ENCODE measurements at places on chromosomes 12 and 14.
A peak's percentile ranks its signal among the peaks of the same experiment; 100 is the strongest.

GRCh38 chr12:1908758-1909157, 9.7 kb downstream of the CACNA2D4 start:
- no peak for DNase-seq

- DNase-seq = no peak
These were observed 40.7 kb downstream of the GALNT9 start for GRCh38 chr12:132288516-132289215.

DNA sequence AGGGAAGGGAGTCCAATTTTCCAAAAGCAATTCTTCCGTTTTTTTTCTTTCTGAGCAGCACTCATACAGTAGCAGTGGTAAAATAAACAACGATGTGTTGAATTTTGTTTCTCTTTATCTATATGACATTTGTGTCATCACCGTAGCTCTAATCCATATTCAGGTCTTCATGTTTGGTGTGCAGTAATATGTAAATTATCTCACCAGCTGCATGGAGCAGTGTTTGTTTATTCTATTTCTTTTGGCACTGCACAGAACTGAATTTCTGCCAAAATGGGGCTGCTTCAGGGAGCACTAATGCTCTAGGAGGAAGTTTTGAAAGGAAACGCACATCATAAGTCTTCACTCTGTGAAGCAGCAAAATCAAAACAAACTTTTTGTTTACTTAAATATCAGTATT, 130.0 kb upstream of the NPAS3 start:
- no peak for DNase-seq

DNA sequence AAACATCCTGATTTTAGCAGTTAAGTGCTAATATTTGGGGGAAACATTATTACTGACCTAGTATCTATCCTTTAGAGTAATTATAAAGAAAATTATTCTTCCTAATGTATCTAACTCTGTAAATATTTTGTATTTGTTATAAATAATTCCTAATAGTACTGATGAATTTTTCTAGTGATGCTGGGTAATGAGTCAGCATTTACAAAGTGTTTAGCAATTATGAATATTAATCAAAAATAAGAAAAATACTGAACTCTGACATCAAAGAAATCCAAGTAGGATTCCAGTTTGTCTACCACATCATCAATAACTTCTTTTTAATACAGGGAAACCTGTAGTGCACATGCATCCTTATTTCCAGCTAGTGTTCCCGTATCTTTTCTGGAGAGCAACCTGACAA, 9.0 kb downstream of the NAP1L1 start:
- no peak for DNase-seq

DNA sequence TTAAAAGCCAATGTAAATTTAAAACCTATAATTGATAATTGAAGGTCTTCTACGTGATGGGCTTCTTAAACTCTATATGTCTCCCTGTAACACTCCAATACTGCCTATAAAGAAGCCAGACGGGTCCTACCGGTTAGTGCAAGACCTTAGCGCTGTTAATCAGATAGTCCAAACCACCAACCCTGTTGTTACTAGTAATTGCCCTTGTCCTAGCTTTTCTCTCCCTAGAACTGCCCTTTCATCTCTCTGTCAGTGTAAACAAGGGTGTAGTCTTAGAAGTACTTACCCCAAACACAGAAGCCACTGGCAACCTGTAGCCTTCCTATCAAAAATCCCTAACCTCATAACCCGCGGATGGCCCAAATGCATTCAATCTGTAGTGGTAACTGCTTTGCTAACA, 243.0 kb upstream of the DIO3 start:
- peak; percentile 3 for DNase-seq

DNA sequence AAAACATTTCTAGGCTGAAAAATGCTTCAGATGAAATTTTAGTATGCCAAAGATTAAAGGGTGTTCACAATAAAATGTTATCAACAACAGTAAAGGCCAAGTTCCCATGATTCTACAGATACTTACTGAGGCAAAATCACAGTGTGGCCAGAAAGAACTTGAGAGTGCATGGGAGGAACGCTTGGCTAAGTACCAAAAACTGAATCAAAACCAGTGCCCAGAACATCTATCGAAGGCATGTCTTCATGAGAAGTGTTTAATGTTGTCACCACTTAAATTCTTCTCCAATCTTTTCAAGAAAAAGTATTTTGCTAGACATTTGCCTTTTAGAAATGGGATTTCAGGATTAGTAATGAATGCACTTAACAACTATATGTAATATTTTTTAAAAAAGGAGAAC, 41.5 kb downstream of the KIF21A start:
- no peak for DNase-seq

DNA sequence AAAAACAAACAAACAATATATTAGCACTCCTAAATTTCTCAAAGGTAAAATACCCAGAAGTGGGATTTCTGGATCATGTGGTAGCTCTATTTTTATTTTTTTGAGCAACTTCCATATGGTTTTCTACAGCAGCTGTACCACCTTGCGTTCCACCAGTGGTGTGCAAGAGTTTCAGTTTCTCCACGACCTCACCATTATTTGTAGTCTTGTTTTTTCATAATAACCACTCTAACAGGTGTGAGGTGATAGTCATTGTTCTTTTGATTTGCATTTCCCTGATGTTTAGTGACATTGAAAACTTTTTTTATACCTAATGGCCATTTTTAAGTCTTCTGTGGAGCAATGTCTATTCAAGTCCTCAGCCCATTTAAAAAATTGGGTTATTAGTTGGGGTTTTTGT, 127.3 kb upstream of the SLC38A2 start:
- no peak for DNase-seq

DNA sequence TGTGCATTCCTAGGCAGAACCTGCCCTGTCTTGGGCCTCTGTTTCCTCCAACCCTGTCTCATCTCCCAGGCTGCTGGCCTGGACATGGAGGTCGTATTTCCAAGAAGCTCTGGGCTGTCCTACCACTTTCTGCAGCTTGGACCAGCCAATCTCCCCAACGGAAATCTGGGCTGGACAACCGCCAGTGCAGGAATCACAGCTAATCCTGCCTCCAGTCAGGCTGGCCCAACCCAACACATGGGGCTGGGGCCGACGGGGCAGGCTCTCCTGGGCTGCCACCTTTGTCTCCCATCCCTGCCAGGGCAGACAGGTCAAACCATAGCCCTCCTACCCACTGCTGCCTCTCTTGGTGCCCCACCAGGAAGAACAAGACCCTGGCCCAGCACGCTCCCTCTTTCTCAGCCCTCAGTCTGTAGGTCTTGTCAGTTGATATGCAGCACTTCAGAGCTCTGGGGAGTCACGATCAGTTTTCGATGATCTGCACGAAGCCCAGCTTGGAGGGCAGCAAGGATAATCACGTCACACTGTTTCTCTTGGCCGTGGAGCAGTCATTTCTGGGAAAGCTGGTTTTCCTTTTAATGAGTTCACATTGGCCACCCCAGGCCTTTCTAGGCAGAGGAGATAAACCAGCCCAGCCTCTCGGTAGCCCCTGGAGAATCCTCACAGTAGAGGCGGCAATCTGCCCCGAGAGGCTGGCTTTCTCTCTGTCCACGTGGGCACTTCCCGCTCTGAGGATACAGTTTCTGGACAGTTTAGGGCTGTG, 195.2 kb upstream of the PRMT8 start:
- no peak for DNase-seq

DNA sequence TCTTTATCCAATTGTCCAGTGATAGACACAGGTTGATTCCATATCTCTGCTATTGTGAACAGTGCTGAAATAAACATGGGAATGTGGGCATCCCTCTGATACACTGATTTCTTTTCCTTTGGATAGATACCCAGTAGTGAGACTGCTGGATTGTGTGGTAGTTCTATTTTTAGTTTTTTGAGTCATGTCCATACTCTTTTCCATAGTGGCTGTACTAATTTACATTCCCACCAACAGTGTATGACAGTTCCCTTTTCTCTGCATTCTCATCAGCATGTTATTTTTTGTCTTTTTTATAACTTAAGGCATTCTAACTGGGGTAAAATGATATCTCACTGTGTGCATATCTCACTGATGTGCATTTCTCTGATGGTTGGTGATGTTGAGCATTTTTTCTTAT, 24.8 kb upstream of the VASH1 start:
- no peak for DNase-seq

- no peak for DNase-seq
These were observed 13.2 kb downstream of the XRCC3 start for GRCh38 chr14:103702095-103702494.

DNA sequence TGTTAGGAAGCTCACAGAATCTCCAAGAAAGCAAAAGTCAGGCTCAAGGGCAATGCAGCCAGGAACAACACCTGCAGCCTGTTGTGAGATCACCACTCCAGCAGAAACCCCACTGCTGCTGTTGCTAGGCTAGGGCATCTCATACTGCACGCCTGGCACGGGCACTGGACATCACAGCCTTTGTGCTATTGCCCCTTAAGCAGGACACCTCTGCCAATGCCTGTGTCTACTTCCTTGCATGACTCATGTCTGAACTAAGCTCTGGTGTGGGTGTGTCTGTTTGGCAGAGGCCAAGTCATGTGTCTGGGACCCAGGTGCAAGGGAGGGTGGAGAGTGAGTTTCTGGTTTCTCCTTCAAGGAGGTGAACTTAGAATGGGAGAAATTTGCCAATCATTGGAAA, 10.0 kb upstream of the DDX47 start:
- DNase-seq = no peak

GRCh38 chr12:50325890-50326391, 42.6 kb upstream of the LIMA1 start:
- DNase-seq = no peak

DNA sequence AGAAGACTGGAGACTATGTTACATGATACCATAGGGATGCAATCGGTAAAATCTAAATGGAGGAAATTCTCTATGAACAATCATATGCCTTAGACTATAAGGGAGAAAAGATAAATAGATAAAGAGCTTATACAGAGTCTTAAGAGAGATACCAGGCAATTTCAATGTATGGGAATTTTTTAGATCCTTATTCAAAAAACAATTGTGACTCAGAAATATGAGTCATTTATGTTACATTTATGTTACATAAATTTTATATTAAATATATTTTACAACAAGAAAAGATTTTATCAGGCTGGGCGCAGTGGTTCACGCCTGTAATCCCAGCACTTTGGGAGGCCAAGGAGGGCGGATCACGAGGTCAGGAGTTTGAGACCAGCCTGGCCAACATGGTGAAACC, 36.5 kb upstream of the PSMA6 start:
- no peak for DNase-seq

GRCh38 chr14:73424453-73424852, 33.9 kb downstream of the NUMB start:
- no peak for DNase-seq

- DNase-seq = no peak
These were observed 98.8 kb upstream of the RGS6 start for GRCh38 chr14:71833476-71833875.

DNA sequence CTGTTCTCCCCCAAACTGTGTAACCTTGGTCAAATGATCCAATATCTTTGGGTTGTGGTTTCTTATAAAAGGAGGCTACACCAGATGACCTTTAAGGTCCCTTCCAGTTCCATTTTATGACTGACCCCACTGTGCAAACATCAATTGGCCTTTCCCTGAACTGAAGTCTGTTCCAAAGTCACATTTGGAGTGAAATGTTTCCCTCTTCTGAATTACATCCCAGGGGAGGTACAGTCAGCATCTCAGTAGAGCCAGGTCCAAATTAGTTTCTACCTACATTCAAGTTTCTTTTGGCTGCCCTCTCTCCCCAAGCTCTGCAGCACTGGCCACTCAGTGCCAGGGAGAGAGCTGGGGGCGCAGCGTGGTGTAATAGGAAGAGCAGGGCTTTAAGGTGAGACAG, 34.4 kb downstream of the LIMA1 start:
- DNase-seq = no peak

DNA sequence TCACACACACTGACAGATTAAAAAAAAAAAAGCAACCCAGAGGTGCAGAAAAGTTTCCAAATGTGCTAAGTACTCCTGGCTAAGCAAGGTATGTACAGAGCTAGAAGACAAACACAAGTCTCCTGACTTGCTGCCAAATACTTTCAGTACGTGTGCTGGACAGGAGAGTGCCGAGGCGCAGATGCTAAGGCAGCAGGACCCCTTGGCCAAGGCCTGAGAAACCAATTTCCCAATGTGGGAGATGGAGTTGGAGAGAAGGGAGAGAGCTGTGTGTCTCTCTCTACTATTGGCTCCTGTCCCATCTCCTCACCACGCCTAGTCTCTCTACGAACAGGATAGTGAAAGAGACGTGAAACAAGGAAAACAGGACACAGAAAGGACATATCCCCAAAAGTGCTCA, 5.3 kb downstream of the SPRYD3 start:
- DNase-seq = no peak

DNA sequence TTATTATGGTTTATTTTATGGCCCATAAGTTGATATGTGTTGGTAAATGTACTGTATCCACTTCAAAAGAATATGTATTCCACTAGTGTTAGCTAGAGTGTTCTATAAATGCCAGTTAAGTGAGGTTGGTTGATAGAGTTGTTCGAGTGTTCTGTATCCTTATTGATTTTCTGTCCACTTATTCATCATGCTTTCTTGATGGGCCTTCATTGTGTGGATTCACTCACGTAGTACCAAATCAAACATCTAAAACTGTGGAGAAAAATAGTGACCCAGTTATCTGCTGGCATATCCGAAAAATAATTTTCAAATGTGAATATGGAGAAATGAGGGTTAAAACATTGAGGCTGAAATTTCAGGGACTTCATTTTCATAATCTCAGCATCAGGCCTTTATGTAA, 230.4 kb downstream of the TRHDE start:
- no peak for DNase-seq

DNA sequence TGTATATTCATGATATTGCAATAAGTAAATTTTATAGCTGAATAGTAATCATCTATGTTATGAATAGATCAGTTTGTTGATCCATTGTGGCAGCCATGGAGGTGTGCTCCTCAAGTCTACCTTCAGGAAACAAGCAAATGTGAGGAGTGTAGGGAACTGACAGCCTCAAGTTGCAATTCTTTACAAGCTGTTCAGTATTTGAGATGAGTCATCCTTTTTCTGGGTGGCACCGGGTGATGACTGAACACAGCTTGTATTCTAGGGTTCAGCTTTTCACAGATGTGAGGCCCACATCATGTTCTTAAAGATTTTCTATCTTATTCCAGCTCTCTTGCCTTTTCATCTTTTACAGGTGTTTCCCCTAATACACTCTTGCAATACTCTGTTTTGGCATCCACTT, 452.4 kb downstream of the KCNH5 start:
- DNase-seq = no peak

- DNase-seq = no peak
These were observed 336.9 kb downstream of the BMP4 start for GRCh38 chr14:53619691-53620231.

DNA sequence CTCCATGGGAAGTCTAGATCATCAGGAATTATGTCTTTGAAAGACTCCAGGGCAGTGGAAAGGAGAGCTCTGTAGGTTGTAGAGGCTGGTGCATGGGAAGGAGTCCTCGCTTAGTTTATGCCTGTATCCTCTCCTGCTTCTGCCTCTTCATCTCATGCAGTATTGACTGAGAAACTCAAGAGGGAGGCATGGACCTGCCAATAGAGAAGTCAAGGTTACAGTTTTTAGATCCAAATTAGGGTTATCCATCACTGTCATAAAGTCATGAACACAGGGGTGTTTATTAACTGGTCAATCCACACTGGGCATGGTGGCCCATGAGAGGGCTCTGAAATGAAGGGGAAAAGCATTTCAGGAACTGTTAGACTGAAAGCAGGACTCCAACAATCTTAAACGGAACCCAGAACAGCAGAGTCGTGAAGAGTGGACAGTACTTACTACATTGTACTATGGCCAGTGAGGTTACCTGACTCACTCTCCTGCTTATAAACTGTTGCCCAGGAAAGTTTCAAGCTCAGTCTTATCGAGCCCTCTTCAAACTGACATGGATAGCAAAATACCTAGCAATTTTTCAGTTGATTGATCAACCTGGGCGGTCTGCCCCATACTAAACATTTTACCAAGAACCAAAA, 30.1 kb upstream of the DHRS7 start:
- DNase-seq = no peak

- no peak for DNase-seq
These were observed 1.6 kb downstream of the TRAFD1 start for GRCh38 chr12:112126911-112127310.

All from H1 (cell line).